ENCODE measurements at places on chromosomes 6 and 20.
A peak's percentile ranks its signal among the peaks of the same experiment; 100 is the strongest.

- DNase-seq: no peak
These were observed 37.4 kb upstream of the TBXT start for GRCh38 chr6:166204852-166205650.

DNA sequence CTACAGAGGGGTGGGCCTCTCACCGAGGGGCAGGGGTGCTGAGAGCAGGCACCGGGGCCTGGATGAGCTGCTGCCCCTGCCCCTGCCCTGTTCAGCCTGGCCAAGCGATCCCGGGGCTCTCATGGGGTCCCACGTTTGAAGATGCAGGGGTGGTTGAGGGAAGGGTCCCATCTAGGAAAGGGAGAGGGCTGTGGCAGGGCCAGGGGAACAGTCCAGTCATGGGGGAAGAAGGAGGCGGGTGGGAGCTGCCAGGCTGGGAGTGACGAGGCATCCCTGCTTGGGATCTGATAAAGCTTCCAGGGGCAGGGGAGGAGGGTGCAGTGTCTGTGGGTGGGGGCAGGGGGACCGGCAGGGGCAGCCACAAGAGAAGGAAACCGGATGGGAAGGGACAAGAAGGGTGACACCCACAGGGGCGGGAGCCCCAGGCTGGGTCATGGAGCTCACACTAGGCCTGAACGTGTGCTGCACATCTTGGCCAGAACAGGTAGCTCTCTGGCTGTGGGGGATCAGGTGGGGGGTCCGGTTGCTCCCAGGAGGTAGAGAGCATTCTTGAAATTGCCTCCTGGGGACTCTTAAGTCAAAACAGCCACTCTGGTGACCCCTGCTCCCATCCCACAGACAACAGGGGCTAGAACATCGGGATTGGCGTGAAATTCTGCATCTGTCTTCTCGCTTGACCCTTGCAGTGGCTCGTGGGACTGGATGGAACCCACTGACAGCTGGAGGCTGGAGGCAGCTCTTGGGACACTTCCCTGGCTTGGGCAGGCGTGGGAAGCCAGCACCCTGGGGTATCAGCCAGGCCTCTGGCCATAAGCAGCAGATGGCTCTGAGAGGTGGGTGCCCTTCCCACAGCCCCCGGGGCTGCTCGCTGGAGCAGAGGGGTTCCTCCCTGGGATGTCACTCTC lies 58.0 kb upstream of the GATA5 start:
- no peak for DNase-seq

GRCh38 chr20:31890646-31891045 lies 20.2 kb downstream of the TTLL9 start:
- DNase-seq: no peak

- no peak for DNase-seq
These were observed 15.5 kb downstream of the FOXA2 start for GRCh38 chr20:22568872-22569344.

GRCh38 chr6:30136570-30137286 lies 788 bp downstream of the TRIM40 start:
- DNase-seq: no peak

GRCh38 chr6:143034689-143035334 lies 25.9 kb upstream of the AIG1 start:
- no peak for DNase-seq

- DNase-seq: no peak
These were observed 18.5 kb downstream of the POM121L2 start for GRCh38 chr6:27293436-27294098.

DNA sequence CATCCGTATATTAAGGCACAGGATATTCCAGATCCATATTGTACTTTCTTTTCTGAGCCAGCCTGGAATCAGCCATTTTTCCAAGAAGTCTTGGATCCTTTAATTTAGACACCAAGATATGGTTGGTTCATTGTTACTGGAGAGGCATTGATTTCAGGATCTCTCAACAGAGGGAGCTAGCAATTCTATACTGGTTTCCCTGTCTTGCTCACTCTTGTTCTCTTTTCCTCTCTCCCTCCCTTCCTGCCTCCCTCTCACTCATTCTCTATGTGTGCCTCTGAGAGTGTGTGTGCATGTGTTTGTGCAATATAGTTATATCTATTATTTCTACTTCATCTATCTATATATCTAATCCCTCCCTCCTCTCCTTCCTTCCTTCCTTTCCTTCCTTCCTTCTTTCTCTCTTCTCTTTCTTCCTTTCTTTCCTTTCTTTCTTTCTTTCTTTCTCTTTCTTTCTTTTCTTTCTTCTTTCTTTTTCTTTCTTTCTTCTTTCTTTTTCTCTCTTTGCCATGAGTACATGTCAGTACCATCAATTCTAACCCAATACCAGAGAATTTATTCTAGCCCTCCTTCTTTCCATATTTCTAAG lies 299.1 kb downstream of the EPHA7 start:
- DNase-seq: no peak

- DNase-seq: no peak
These were observed 13.8 kb downstream of the MMP24 start for GRCh38 chr20:35240083-35240810.

- no peak for DNase-seq
These were observed 12.8 kb downstream of the ME1 start for GRCh38 chr6:83417880-83418663.

GRCh38 chr6:7035837-7036249 lies 71.9 kb upstream of the RREB1 start:
- DNase-seq: no peak

- no peak for DNase-seq
These were observed 278.8 kb downstream of the CDC5L start for GRCh38 chr6:44666324-44666723.

GRCh38 chr6:3825851-3826581 lies 23.2 kb upstream of the FAM50B start:
- DNase-seq: no peak

GRCh38 chr6:132076452-132076851 lies 125.3 kb upstream of the CCN2 start:
- no peak for DNase-seq

GRCh38 chr20:25063546-25063945 lies 5.6 kb upstream of the ACSS1 start:
- no peak for DNase-seq

GRCh38 chr6:112066606-112067005 lies 12.7 kb downstream of the CCN6 start:
- no peak for DNase-seq

- DNase-seq: no peak
These were observed 112.0 kb upstream of the SIRPA start for GRCh38 chr20:1783245-1783644.

GRCh38 chr20:41110930-41111577 lies 26.3 kb upstream of the PLCG1 start:
- no peak for DNase-seq

DNA sequence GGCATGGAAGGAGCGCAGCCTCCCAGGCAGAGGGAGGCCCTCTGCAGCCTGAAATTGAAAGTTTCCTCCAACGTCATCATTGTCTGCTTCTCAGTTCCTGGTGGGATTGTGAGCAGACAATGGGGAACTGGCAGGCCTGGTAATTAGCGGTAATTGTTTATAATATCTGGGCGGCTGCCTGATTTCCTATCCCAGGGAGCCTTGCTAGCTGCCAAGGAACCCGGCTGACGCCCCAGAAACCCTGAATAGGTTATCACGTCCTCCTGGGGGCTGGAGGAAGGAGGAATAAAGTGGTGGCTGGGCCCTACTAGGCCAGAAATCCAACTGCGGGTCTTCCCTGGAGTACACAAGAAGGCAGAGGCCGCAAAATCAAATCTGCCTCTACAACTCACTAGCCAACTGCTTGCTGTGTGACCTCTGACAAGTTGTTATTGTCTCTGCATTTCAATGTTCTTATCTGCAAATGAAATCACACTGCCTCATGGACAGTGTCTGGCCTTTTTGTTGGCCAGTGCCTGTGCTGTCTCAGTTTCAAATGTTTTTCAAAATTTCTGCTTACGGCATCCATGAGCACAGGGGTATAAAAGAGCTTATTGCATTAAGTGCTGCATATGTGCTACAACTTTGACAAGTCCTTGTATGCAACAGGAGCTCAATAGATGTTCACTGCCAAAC lies 16.9 kb downstream of the KCNK15 start:
- DNase-seq: no peak

DNA sequence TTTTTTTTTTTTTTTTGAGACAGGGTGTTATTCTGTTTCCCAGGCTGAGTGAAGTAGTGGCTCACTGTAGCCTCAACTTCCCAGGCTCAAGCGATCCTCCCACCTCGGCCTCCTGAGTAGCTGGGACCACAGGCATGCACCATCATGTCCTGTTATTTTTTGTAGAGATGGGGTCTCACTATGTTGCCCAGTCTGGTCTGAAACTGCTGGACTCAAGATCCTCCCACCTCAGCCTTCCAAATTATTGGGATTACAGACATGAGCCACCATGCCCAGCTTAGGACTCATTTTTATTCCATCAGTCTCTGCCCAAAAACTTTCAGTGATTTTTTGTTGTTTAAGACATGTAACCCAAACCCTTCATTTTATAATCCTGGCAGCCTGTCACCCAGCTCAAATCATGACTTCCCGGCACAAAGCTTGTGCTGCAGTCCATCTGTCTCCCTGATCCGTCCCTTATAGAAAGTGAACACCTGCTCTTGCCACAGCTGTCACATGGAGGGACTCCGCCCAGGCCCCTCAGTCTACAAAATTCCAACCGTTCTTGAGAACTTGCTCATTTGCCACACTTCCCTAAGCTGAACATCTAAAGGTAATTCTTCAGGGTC lies 183.9 kb upstream of the JARID2 start:
- no peak for DNase-seq

DNA sequence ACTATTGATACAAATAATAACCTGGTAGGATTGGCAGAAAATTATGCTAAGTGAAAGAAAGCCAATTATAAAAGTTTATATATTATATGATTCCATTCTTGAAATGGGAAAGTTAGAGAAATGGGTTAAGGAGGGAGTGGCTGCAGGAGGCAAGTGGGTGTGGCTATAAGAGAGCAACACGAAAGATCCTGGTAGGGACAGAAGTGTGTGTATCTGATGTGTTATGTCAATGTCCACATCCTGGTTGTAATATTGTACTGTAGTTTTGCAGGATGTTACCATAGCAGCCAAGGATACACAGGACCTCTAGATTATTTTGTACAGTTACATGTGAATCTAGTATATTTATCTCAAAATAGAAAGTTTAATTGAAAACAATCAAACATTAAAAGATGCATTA lies 46.8 kb downstream of the SNX5 start:
- DNase-seq: no peak

- no peak for DNase-seq
These were observed 1260.8 kb upstream of the GJE1 start for GRCh38 chr6:140871911-140872310.

DNA sequence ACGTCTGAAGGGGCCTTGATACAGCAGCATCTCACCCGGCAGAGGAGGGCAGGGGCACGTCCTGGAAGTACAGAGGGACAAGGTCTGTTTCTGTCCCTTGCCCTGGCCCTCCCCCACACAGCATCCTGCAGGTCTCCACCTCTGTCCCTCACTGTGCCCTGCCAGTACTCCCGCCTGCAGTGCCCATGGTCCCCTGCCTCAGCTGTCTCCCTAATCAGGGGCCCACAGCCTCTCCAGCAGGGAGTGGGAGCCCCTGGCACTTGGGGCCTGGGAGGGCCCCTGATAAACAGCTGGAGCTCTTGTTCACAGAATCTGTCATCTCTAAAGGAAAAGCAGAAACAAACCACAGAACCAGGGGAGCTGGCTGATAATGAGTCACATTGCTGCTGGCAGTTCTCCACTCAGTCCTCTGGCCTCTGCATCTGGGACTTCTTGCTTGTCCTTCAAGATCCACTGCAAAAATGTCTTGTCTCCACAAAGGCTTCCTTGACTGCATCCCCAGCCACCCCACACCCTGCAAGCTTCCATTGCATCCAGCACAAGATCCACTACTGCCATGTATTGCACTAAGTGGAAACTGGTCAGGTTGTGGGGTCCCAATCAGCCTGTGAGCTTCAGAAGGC lies 33.2 kb upstream of the TAF8 start:
- DNase-seq: peak; percentile 30

DNA sequence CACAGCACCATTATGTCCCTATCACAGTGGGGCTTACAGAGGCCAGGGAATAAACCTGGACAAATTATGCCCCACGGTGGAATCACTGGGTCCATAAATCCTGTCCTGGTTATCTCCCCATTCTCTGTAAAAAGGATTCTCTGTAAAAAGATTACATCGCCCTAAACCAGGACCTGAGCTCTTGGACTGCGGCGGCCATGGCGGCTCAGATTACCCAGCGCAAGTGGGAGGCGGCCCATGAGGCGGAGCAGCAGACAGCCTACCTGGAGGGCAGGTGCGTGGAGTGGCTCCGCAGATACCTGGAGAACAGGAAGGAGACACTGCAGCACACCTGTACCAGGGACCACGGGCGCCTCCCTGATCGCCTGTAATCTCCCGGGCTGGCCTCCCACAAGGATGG lies 8.4 kb upstream of the HLA-A start:
- DNase-seq: no peak

GRCh38 chr6:14831070-14831469 lies 414.8 kb upstream of the JARID2 start:
- no peak for DNase-seq

GRCh38 chr20:38083338-38084048 lies 49.9 kb downstream of the RPRD1B start:
- no peak for DNase-seq

GRCh38 chr6:111792241-111792640 lies 81.0 kb downstream of the FYN start:
- no peak for DNase-seq

DNA sequence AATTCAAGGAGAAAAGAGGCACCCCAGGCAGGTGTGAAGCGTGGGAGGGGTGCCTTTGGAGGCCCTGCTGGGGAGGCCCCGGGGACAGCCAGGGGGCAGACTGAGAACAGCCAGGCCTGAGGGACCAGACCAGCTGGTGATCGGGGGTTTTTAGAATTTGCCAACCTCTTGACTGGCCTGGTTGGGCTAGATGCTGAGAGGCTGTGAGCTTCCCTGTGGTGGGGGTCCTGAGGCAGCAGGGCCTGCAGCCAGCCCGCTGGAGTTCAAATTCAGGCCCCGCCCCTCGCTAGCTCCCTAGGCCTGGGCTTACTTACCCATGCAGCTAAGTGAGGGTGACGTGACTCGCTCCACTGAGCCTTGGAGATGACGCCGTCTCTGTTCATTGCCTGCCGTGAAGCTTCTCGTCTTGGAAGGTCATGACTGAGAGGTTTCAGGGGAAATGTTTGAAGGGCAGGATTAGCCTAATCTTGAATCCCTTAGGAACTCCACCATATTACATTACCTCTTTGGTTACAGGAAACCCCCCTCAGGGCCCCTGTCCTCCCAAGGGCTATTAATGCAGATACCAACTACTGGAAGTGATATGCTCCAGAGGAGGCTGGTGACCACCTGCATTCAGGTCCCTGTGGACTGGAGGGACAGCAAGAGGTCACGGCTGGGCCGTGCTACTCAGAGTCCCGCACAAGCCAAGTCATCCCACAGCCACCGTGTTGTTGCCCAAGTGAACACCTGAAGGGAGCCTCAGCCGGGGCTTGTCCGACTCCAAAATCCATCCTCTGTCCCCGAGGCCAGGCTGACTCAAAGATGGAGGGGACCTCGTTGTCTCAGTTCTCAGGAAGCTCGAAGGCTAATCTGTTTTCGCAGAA lies 73.9 kb upstream of the DUSP22 start:
- DNase-seq: no peak

GRCh38 chr6:162653808-162654207 lies 73.8 kb downstream of the PRKN start:
- DNase-seq: no peak

Measured in activated CD8-positive, alpha-beta memory T cell treated with anti-CD3 and anti-CD28 coated beads, Interleukin-2, amount 50 U/mL, for 4 hours (primary cell).